ENCODE measurements at places on chromosomes 3 and 15.

DNA sequence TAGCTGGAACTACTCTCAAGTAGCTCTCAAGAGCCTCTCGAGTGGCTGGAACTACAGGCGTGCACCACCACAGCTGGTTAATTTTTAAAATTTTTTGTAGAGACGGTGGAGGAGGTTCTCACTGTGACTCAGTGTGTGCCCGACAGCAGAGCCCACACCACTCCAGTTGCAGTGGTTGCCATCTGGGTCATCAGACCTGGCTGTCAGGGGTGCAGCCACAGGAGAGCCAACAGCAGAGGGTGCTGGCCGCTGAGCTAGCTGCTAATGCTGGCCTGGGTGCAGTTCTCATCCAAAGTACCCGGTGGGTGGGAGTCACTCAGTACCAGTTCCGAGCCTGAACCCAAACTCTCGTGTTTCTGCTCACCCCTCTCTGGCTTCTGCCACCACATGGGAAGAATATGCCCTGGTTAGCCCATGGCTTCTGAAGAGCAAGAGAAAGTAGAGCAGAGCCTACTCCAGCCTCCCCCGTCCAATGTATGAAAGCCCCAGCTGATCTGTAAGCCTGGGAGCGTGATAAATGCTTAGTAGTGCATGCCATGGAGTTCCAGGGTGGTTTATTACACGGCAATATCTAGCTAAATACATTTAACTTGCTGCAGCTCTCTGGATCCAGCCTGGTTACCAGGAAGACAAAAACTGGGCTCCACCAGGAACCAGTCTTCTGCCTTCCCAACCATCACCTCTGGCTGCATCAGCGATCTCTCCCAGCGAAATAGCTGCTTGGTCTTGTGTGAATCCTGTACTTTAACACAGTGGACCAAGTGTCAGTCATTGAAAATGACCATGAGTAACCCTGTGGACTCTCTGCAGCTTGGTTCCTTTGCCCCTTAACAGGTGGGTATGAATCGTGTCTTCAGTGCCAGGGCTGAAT, 17.1 kb downstream of the UMPS start:
- DNase-seq = no peak

DNA sequence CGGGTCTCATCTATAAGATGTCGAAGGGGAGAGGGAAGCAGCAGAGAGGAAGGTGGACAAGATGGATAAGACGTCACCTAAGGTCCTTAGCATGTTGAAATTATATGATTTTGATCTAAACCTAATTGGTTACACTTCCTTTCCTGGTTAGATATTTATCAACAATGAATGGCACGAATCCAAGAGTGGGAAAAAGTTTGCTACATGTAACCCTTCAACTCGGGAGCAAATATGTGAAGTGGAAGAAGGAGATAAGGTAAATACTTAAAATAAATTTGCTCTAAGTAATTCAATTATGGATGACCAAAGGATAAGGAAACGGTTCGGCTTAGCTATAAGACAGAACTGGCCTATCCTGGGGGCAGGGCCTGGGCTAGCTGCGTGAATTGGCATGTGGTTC, 5.5 kb downstream of the ALDH1A3 start:
- DNase-seq = no peak

DNA sequence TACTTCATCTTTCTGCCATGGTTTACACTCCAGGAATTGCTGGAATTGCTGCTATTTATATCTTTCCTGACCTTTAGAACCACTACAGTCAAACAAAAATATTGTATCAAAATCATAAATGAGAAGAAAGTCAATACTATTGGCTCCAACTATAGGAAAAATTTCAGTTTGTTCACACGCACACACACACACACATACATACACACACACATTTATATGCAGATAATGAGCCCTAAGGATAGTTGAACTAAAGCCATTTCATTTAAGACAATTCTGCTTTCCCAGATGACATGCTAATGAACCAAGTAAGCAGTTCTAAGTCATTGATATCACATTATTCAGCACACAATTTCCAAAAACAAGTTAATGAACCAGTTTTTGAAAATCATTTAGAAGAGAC, 627.3 kb downstream of the PLOD2 start:
- no peak for DNase-seq

DNA sequence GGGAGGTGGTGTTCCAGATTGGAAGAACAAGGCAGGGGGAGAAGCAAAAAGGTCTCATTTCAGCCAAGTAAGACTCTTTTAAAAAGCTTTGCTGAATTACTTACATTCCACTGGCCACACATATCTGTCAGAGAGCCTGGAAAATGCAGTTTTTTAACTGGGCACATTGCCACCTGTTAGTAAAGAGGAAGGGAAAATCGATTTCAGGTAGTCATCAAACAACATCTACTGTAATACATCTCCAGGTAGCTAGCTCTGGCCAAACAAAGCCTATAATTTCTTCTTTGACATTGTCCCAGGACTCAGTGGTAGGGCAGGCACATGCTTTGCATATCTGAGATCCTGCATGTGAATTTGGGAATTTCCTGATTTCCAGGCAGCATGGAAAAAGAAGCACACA, 480.7 kb upstream of the SUCLG2 start:
- DNase-seq = no peak

DNA sequence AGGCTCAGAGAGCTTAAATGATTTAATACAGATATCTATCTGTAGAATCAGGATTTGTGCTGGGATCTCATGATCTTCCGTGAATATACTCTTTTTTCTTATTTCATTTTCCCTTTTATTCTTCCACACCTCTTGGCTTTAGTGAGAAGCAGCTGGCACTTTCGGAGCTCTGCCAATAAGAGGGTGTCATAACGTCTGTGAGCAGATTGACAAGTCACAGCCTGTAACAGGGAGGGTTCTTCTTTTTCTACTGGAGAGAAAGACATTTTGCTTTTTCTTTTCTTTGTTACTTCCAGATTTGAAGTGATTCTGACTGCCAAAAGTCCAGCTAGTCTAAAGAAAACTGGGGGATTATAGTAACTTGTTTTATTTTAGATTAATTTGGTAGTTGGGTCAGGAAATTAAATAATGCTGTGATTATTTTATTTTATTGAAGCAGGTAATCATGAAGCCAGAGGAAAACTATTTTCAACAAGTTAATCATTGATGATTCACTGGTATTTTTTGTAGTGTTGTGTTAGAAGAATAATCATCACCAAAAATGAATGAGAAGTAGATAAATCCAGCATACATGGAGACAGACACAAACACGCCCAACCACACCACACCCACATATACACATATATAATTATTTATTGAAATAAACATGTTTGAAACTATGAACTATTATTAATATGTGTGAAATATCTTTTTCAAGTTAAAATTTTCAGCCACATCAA, 69.8 kb downstream of the TNFAIP8L3 start:
- DNase-seq = no peak

GRCh38 chr3:172317984-172318383, 130.3 kb downstream of the GHSR start:
- peak; percentile 69 for DNase-seq

- DNase-seq = no peak
Observed at GRCh38 chr3:78116874-78117273, 1077.0 kb downstream of the ROBO2 start.

GRCh38 chr15:25891081-25891480, 28.0 kb upstream of the ATP10A start:
- DNase-seq = no peak

DNA sequence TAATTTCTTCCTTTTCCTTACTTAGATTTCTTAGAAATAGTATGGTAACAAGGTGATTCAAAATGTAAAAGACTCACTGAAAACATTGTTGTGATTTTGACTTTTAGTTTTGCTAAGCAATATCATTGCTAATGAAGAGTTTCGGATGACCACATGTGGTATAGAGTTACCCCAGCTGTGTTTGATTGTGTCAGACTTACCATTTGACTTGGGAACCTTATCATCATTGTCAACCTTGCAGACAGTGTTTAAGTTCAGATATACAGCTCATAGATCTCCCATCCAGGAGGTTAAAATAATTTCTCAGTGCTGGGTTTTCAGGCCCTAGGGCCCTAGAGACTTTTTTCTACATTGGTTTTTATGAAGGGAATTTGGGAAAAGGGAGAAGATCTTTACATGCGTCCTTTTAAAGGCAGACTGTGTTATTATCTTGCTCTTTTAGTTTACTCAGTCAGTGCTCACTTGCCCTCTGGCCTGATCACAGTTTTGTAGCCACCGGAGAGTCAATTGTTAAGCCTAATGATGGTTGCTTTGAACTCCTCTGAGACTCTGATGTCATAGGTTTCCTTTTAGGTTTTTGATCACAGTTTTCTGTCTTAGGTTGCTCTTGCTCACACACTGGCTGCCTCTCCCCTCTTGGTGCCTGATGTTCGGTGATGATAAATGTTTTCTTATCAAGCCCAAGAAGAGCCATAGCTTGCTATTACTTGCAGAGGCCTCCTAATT, 133.5 kb upstream of the ZPLD1 start:
- DNase-seq = no peak

DNA sequence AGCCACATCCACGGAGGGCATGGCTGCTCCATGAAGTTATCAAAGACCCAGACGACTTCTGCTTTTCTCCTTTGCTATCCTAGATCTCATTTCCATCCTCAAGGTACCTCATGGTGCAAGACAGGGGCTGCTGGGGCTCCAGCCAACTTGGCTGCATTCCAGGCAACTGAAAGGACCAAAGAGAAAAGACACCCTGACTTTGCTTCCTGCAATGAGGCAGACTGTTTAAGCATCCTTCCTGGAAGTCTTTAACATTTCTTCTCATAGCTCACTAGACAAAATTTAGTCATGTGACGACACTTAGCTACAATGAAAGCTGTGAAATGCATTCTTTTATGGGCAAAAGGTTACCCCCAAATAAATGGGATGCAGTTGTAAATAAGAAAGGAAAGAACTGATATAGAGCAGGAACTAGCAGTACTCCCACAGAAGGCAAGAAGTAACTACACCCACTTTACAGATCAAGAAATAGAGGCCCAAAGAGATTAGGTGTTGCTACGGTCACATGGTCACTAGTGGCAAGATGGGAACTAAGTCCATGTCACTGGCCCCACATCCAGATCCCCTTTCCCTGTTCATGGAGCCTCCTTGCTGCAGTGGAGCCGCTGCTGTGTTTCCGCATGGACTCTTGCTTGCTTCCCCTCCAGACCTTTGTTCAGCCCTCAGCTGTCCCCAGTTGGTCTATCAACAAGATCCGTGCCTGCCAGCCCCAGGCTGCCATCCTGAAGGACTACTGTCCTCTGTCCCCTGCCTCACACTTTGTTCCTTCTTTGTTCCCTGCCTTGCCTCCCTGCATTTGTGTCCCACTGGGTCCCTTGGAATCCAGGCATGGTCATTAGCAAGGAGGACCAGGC, 107.0 kb downstream of the XXYLT1 start:
- no peak for DNase-seq

- no peak for DNase-seq
Observed at GRCh38 chr3:98329392-98330124, 24.1 kb upstream of the OR5K4 start.

DNA sequence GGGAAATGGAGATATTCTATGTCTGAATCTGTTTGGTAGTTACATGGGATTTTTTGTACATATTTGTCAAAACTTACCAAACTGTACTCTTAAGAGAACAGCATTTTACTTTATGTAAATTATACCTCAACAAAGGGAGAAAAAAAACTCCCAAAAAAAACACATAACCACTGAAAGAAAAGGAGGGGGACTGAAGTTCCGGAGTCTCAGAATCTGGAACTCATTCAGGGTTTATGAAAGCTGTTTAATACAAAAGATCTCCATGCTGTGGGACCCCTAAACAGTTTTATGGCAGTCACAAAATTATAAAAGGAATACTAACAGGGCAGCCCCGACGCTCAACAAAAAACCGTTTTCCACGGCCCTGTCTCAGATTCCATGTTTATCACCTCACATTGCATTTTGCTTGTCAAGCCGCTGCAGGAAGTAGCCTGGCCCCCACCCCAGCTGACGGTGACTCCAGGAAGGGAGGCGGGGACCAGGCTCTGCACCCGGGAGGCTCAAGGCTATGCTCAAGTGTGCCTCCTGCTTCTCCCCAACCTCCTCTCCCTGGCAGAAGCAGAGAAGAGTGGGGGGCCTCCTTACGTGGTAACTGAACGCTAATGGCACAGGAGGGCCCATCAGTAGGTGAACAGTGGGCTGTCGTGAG, 29.3 kb downstream of the RFT1 start:
- DNase-seq = no peak

DNA sequence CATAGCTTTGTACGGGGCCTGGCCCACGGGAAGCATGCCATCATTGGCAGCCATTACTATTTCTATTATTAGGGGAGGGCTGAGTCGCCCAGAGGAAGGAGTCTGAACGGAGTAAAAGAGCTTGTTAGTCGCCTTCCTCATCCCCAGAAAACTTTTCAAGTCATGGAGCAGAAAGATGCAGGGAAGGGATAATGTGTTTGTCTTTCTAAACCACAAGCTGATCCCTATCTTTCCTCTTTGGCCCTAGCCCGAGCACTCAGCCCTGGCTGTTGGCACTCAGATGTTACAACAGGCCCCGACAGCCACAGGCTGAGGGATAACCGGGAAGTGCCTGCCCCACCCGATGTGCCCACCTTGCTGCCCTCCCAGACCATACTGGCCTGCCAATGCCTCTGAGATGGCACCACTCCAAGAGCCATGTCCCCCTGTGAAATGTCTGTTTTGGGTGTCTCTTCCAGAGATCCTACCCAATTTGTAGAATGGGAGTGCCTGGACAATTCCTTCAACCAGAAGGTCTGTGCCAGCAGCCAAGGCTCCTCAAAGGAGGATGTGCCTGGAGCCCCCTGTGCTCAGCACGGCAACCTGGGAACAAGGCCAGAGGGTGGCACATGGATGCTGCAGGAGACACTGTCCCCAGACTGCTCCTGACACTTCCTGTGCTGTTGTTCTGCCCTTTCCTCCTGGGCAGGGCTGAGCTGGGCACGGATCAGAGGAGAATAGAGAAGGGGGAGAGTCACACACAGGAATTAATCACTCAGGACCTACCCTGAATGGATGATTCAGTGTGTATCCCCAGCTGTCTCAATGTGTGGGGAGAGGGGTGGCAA, 10.8 kb downstream of the PAK6 start:
- DNase-seq = peak; percentile 54

DNA sequence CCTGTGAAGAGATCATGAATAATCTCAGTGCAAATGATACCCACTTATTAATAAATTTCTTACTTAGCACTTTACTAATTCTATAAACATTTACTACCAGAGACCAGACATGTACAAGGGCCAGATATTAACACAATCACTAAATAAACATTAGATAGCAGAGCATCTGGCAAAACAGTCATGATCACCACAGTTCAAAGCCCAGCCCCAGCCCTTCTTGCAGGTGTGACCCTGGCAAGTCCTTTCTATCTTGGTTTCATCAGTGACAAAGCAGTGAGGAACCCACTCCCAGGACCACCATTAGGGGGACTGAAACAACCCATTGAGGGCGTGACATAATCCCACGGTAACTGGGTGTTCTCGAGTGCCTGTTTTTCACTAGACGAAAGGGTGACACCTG, 11.6 kb downstream of the ZXDC start:
- peak; percentile 15 for DNase-seq

GRCh38 chr15:68479406-68479805, 47.4 kb upstream of the ITGA11 start:
- no peak for DNase-seq
